ENCODE measurements at places on chromosomes 4 and X. TPM values are rescaled to one million over a fixed set of nuclear protein-coding genes. Genes with fewer than 3 reads are reported as not detected.

FSTL5 gene
- total RNA-seq = under 0.01 TPM

PUDP gene
- 3.6 TPM for total RNA-seq

L1CAM gene
- 0.52 TPM for total RNA-seq

ANAPC4 gene
- total RNA-seq = 15.1 TPM

CCNA2 gene
- total RNA-seq = 0.73 TPM
